ENCODE measurements at places on chromosomes 1 and 21.

GRCh38 chr21:17784180-17784598, 35.0 kb downstream of the C21orf91 start:
- no peak for DNase-seq

- no peak for DNase-seq
Measured at GRCh38 chr1:114756009-114756892, 1.5 kb downstream of the CSDE1 start.

DNA sequence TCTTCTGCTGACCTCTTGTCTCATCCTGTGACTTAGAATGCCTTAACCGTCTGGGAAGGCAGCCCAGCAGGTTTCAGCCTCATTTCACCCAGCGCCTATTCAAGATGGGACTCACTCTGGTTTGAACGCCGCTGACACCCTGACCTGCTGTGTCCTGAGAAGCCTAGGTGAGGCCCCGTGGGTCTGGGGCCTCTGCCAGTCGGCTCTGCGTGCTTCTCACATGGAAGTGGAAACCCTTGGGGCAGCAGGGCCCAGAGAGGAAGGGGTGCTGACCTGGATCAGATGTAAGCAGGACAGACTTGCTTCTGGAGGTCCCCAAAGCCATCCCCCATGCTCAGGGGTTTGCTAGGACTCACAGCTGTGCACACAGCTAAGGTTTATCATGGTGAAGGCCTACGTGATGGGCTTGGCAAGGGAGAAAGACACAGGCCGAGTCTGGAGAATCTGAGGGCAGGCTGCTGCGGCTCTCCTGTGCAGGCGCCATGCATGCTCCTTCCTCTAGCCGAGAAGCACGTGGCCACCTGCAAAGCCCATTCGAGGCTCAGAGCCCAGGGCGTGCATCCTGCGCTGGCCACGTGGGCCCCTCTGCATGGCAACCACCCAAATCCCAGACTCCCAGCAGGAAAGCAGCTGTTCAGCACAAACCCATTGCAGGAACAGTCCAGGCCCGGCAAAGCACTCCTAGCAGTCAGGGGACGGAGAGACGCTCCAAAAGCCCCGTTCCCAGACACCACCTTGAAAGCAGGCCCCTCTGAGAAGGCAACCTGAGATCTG, 3.8 kb downstream of the TRPM2 start:
- DNase-seq: no peak

- DNase-seq: no peak
Measured at GRCh38 chr1:183583466-183583865, 6.8 kb downstream of the NCF2 start.

DNA sequence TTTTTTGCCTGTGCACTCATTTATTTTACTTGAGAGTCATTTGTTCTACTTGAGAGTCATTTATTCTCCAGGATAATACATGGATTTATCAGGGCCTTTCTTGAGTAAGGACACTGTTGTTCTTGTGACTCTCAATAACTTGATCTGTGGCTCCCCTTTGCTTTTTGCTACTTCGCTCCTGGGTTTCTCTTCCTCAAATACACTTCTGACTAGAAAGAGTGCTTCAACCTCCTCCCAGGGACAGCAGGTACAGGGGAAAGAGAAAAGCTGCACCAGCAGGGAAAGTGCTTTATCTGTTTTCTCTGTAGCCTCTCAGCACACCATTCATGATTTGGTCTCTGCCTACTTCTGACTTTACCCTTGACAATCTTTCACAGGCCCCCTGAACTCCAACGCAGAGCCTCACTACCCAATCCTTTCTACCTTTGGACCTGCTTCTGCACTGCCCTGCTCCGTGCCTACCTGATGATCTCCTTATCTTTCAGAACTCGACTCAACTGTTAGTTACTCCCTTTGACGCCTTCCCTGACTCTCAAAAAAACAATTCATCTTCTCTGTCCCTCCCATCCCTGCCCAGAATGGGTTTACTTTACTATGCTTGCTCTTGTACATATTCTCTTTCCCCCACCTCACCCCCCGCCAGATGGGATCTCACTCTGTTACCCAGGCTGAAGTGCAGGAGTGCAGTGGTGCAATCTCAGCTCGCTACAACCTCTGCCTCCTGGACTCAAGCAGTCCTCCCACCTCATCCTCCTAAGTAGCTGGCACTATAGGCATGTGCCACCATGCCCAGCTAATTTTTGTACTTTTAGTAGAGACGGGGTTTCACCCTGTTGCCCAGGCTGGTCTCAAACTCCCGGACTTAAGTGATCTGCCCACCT, 15.6 kb upstream of the PIGM start:
- no peak for DNase-seq

- DNase-seq: no peak
Measured at GRCh38 chr1:69388044-69388443, 179.7 kb upstream of the LRRC7 start.

DNA sequence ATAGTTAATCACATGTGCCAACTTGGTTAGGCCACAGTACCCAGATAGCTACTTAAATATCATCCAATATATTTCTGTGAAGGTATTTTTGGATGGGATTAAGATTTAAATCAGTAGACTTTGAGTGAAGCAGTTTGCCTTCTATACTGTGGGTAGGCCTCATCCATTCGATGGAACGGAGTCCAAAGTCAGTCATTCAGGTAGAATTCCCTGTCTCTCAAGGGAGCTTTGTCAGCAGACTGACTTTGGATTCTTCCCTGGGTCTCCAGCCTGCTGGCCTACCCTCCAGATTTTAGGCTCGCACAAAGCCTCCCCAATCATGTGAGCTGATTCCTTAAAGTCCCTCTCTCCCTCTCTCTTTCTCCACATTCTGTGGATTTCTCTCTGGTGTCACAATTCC, 145.1 kb upstream of the MAGI3 start:
- DNase-seq: no peak

DNA sequence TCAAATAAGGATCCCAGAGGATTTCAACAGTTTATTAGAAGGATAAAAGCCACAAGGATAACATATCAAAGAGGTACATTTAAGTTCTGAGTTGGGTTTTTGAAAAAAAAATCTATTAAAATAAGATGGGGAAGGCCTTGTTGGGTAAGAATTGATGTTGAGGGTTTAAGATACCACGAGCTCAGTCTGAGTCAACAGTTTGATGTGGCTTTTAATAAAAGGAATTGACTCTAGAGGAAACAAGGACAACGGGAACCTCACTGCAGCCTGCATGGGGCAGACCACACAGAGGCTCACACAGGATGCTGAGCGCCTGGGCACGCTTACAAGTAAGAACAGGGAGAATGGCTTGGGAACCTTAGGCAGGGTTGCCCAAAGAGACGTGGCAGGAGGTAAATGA, 107.5 kb downstream of the TIAM1 start:
- DNase-seq: no peak

- no peak for DNase-seq
Measured at GRCh38 chr1:225460737-225461532, 33.1 kb upstream of the LBR start.

DNA sequence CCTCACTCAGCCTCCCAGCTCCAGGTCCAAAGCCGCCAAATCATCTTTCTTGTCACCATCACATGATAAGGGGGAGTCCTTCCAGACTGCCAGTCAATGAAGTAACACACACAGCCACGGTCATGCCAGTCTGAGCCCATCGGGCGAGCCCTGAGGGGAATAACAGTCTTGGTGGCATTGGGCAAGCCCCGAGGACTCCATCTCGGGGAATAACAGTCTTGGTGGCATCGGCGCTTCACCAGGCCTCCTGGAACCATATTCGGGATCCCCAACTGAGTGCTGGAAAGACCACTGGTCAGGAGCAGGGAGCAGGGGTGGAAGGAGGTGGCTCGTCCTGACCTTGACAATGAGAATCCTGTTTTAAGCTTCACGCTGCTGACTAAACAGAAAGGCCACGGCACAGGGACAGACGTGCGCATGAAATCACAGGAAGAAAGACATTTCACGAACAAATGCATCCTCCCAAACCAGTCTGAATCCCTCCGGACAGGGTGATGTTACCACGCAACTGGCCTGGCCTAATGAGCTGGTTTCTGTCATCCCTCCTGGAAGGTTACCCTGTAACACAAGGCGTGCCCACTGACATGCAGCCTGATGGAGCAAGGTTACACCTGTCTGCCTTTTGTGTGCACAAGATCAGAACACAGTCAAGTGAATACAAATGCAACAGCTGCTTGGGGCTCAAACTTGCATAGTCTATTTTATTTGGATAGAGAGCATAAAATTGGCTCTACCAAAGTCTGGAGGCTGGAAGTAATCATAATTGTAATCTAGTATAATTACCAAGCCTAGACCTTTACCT, 517.4 kb downstream of the KIF26B start:
- no peak for DNase-seq

- no peak for DNase-seq
Measured at GRCh38 chr1:82565146-82565545, 764.4 kb downstream of the ADGRL2 start.

- DNase-seq: peak; percentile 45
Measured at GRCh38 chr1:168408884-168409283, 128.2 kb downstream of the TBX19 start.

- DNase-seq: no peak
Measured at GRCh38 chr1:190399233-190399632, 78.4 kb downstream of the BRINP3 start.

DNA sequence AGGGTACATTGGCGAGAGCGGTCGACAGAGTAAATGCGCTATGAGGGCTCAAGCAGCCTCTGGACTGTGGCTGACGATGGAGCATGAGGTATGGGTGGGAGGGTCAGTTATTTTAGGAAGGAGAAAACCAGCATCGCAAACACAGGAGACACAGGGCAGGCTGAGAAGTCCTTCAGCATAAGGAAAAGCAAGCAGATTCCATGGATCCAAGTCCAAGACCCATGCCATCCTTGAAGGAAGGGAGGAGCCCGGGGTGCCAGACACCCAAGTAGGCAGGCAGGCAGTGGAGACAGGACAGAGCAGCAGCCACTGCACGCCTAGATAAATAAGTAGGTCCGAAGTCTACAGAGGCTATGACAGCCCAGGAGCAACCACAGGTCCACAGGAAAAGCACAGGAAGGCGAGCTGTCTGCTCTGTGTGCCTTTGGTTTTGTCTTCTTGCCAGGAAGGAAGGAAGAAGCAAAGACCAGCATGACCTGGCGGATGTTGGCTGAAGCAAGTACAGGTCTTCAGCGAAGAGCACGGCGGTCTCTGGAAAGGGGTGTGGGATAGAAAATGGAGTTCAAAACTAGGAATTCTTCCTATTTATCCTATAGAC, 76.4 kb upstream of the SLC45A1 start:
- no peak for DNase-seq

GRCh38 chr1:3067301-3067670, 1.7 kb upstream of the PRDM16 start:
- no peak for DNase-seq

- DNase-seq: no peak
Measured at GRCh38 chr1:233261206-233261605, 34.3 kb downstream of the PCNX2 start.

DNA sequence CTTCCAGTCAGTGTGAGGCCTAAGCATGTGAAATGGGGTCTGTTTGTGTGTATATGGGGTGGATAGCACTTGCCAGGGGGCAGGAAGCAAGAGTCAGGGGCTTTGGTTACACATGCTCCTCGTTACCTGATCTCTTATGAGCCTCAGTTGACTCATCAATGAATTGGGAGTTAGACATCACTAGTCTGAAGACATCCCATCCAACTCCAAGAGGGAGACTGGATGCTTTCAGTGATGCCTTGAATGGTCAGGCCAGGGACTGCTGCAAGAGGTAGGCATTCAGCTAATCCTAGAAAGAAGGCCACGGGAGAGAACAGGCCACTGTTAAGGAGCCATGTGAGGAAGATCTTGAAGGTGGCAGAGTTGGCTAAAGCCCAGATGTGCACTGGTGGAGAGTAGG, 6.3 kb downstream of the RAB25 start:
- DNase-seq: no peak

DNA sequence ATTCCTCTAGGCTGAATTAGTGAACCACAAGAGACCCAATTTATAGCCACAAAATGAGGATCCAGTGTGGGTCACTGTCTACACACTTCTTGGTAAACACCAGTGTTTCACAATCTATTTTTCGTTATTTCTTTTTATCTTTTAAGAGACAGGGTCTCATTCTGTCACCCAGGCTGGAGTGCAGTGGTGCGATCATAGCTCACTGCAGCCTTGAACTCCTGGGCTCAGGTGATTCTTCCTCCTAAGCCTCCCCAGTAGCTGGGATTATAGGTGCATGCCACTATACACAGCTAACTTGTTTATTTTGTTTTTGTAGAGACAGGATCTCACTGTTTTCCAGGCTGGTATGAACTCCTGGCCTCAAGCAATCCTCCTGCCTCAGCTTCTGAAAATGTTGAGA, 29.3 kb upstream of the SLC45A3 start:
- no peak for DNase-seq

- no peak for DNase-seq
Measured at GRCh38 chr21:43290421-43291346, 121.9 kb downstream of the CRYAA start.

DNA sequence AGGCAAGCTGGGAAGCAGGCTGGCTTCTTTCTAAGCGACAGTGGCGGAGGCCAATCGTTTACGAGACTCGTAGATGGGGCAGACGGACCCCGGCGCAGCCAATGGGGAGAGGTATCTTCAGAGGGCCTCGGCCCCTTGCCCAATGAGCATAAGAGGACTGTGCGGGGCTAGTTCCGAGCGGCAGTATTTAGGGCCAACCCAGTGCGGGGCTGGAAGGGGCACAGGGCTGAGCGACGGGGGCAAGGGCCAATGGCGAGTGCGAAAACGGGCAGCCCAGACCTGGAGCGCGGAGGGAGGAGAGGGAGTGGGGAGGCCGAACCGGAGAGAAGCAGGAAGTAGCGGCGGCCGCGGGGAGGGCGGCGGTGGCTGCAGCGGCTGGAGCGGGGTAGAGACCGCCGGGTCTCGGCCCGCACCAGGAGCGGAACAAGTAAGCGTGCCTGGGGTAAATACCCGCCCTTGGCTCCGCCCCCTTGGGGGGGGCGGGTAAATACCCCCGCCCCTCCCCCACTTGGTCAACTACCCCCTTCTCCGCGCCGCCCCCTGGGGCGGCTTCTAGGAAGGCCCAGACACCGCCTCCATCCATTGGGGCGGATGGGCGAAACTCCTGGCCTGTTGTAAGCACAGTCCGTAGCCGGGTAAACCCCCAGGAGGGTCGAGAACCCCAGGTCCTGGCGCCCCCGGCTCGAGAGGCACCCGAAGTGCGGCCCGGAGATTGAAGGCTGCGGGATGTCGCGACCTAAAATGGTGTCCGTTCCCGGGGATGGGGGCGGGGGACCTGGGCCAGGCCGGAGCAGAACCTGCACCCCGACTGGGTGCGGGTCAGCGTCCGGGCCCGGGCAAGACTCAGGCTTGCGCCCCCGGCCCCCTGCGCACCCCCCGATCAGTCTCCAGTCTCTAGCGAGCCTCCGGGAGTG, at the start of gene ZNF687:
ZNF687 (plus strand) TSS at position 331 of the 914 bp plus-strand sequence. CDS start 3,993 bp downstream, outside the sequence.
- DNase-seq: peak; percentile 97

DNA sequence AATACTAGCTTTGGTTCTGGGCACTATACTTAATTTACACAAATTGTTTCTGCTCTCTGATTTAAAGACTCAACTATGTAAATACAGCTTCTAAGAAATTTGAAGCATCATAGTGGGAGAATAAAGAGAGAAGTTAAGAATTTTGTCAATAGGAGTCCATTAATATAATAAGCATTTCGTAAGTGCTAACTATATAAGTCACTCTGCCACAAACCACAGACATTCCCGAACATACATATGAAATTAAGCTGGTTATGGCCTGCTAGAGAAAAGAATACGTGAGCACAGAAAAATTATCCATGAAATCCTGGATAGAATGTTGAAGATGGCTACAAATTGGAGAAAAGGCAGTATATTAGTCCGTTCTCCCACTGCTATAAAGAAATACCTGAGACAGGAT, 526.2 kb downstream of the MRPL39 start:
- DNase-seq: no peak
